T follicular helper cell (primary cell): ENCODE measurements at places on chromosomes 6 and 20.

GRCh38 chr20:46816886-46817638 lies 77.6 kb upstream of the EYA2 start:
- no peak for DNase-seq

- DNase-seq: no peak
Observed at GRCh38 chr6:85449818-85450759, at the start of gene NT5E. NT5E (plus strand) TSS chr6:85450083; CDS start chr6:85450140, 57 bp downstream.

GRCh38 chr6:88669475-88669874 lies 293.9 kb downstream of the RNGTT start:
- DNase-seq: no peak

- no peak for DNase-seq
Observed at GRCh38 chr6:71488186-71488585, 199.6 kb downstream of the OGFRL1 start.

- peak; percentile 100 for DNase-seq
Observed at GRCh38 chr20:5126512-5127203, at the start of gene CDS2. CDS2 (plus strand) TSS chr20:5127008; CDS start chr20:5127093, 85 bp downstream.

GRCh38 chr20:12482661-12483060 lies 526.1 kb upstream of the SPTLC3 start:
- no peak for DNase-seq

- peak; percentile 15 for DNase-seq
Observed at GRCh38 chr6:35497571-35498421, 917 bp upstream of the TEAD3 start.

GRCh38 chr6:11729076-11729475 lies 49.5 kb downstream of the ADTRP start:
- DNase-seq: no peak

DNA sequence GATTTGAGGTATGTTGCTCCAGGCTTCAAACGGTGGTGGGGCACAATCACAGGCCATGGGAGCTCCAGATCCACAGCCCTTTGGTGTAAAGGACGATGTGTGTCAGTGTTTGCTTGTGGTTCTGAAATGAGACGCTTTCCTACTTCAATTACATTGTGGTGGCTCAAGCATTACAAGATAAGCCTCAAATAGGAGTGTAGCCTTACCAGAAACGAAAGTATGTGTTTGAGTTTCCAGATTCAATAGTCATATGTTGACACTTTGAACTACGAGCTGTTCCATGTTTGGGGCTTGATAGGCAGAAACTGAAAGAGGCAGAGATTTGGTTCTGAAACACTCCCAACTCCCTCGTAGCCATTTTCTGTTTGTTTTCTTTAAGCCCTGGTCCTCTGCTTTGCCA lies 187.1 kb downstream of the MYLK4 start:
- no peak for DNase-seq

- DNase-seq: no peak
Observed at GRCh38 chr6:157563611-157564284, 182.8 kb downstream of the ZDHHC14 start.

DNA sequence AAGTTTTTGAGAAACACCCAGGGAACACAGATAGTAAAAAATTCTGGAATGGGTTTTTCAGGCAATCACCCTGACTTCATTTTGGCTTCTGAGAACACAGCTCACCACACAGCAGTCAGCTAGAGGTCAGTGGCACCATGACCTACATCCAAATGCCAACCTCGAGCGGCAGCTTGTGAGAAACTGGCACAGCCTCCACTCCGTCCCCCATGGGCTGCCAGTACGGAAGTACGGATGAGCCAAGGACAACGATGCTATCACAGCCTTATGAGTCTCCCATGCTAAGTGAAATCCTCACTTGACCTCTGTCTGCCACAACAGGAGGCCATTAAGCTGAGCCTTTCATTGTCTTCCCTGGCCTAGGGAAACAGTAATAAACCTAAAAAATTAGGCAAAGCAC lies 32.0 kb downstream of the KIF16B start:
- DNase-seq: no peak

DNA sequence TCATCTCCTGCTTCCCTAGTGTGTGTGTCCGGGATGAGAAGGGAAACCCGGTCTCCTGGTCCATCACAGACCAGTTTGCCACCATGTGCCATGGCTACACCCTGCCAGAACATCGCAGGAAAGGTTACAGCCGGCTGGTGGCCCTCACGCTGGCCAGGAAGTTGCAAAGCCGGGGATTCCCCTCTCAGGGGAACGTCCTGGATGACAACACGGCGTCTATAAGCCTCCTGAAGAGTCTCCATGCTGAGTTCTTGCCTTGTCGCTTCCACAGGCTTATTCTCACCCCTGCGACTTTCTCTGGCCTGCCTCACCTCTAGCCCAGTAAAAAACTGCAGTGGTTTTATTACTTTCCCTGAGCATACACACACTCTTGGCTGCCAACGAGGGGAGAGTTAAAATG lies 23.9 kb upstream of the C6orf141 start:
- DNase-seq: no peak

GRCh38 chr6:98838032-98838431 lies 3.7 kb downstream of the POU3F2 start:
- no peak for DNase-seq

- peak; percentile 65 for DNase-seq
Observed at GRCh38 chr6:139373154-139373927, 1.1 kb downstream of the CITED2 start.

DNA sequence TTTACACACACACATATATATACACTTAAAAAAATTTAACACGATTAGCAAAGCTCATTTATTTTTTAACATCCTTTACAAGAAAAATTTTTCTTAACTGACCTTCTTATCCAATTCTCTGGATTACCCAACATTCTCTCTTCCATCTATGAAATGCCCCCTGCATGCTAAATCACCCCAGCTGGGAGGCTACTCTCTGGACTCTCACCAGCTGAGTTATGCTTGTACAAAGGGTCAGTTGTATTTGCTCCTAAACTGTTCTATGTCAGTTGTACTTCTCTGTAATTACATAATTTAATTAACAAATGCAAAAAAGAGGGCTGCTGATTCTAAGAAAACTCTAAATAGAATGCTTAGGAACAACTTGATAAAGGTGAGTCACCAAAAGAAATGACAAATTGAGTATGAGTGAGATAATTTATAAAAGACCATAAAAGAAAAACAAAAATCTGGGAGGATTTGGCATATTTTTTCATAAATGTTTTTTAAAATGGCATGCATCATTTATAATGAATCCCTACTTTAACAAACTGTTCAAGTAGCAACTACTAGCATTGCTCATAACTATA lies 120.5 kb downstream of the KIF13A start:
- DNase-seq: no peak

GRCh38 chr6:41463062-41463930 lies 82.9 kb upstream of the FOXP4 start:
- no peak for DNase-seq

DNA sequence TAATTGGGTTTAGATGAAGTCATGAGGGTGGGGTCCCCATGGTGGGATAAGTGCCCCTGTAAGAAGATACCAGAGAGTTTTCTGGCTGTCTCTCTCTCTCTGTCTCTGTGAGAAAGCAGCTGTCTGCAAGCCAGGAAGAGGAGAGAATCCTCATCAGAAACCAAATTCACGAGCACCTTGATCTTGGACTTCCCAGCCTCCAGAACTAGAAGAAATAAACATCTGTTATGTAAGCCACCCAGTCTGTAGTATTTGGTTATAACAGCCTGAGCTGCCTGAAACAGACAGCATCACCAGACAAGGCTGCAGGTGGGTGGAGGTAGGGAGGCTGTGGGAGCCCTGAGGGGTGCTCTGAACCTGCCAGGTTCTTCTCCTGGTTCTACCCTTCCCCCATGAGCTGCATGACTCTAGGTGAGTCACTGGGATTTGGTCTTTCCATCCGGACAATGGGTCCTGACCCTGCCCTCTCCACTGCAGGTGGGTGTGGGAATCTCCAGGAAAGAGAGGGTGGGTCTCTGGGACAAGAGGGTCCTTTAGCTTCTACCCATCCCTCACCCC lies 34.3 kb upstream of the VEGFA start:
- no peak for DNase-seq

DNA sequence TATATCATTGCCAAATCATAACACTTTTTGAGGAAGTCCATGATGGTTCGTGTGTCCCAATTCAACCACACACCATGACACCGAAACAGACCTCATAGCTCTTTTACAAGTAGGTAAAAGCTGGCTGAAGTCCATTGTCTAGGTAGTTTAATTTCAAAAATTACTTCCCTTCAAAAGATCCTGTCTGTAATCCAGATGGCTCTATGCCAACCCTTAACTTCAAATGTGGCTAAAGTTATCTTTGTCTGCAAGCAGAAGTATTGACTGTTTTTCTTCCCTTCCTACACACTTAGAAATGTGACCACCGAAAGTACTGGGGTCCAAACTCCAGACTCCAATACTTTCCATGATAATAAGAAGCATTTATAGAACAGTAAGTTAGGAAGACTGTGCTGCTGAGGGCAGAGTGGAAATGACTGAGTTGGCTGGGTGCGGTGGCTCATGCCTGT lies 8.3 kb upstream of the TIAM2 start:
- no peak for DNase-seq

DNA sequence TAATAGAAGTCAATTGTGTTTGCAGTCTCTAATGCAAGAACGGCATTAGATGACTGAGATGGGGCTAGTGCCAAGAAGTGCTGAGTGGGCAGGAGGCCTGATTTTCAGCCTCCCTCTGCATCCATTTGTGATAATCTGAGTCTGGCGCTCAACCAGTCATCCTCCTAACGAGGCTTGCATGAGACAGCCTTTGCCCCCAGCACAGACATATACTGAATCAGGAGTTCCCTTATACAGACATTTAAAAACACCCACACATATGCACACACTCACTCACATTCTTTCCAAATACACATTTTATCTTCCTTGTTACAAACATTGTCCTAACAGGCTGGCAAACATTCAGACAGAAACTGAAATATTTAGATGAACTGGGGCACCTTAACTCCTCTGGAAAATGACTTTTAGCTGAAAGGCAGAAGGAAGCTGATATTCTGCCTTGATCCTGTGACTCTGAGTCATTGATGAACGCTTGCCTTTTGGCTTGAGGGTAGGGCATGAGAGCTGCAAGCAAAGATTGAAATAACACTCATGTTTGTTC lies 562.3 kb downstream of the DHX35 start:
- no peak for DNase-seq

DNA sequence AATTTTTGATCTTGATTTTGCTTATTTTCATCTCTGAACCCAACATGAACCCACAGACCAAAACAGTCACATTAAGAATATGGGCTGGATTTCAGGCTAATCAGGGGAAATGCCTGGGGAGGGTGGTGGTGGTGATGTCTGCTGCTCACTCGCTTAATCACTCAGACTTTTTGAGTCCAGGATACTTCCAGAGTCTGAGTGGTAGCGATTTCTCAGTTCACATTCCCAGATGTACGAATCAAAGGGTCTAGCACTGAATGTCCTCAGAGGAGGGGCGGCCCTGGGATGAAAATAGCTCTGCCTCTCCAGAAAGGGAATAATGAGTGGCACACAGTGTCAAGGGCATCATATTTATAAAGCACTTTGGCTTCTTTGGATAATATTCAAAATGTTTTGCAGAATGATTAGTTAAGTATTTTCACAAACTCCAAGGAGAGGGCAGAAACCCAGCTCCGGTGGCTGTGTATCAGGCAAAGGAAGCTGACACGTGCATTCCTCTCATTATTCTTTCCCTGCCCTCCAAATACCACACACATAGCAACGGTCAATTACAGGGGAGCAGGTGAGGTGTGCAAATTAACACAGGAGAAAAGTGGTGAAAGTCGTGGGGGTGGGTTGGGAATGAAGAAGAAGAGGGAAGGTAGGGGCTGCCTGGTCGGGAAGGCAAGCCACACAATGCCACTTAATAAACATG lies 345.2 kb upstream of the RSPO3 start:
- no peak for DNase-seq

GRCh38 chr6:130946076-130946475 lies 117.0 kb downstream of the EPB41L2 start:
- no peak for DNase-seq

- DNase-seq: no peak
Observed at GRCh38 chr6:36268478-36269275, 1.2 kb upstream of the PNPLA1 start.

- DNase-seq: no peak
Observed at GRCh38 chr6:146265056-146265455, 236.2 kb downstream of the GRM1 start.

GRCh38 chr6:16227048-16227562 lies 11.3 kb upstream of the GMPR start:
- DNase-seq: no peak

GRCh38 chr6:35317483-35318195 lies 20.0 kb downstream of the DEF6 start:
- DNase-seq: no peak

DNA sequence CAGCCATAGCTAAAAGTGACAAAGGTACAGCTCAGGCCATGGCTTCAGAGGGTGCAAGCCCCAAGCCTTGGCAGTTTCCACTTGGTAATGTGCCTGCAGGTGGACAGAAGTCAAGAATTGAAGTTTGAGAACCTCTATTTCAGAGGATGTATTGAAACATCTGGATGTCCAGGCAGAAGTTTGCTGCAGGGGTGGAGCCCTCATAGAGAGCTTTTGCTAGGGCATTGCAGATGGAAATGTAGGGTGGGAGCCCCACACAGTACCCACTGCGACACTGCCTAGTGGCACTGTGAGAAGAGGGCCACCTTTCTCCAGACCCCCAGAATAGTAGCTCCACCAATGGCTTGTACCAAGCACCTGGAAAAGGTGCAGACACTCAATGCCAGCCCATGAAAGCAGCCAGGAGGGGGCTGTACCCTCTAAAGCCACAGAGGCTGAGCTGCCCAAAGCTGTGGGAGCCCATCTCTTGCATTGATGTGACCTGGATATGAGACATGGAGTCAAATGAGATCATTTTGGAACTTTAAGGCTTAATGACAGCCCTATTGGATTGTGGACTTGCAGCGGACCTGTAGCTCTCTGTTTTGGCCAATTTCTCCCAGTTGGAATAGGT lies 1299.4 kb upstream of the MAP3K7 start:
- DNase-seq: no peak

GRCh38 chr6:98827295-98828159 lies 6.8 kb upstream of the POU3F2 start:
- DNase-seq: no peak

DNA sequence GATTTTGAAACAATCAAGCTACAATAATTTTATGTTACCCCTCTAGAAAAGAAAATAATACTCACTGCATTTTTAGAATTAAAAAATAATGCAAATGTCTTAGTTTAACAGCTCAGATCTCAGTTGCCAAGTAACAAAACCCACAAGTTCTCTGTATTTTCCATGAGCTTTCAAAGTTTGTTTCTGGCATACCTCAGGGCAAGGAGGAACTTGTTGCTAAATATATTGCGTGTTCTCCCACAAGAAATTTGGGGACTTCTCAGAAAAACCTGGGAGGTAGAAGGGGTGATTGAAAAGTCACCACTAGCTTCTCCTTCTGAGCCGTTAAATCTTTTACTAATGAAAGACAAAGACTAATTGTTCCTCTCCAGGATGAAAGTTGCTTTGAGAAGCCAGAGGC lies 236.8 kb upstream of the MARCKS start:
- no peak for DNase-seq

GRCh38 chr6:147204060-147204785 lies at the start of gene STXBP5:
STXBP5 (plus strand) TSS chr6:147204417; CDS start chr6:147204533, 116 bp downstream.
- peak; percentile 6 for DNase-seq

DNA sequence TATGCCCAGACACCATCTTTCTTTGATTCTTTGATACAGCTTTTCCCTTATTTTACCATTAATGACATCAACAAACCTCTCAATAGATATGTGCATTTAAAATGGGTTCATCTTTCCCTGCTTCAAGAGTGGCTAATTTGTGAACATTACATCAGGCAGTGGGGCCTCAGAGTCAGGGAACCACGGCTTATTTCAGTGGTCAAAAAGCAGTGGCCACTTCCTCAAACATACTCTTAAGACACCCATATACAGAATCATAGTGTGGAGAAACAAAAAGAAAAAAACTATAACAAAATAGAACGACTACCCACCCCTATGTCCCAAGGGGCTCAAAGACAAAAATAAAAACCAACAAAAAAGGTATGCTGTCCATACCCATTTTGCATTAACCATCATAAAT lies 12.9 kb downstream of the SALL4 start:
- no peak for DNase-seq
